ENCODE measurements at places on chromosomes 1 and 21.

DNA sequence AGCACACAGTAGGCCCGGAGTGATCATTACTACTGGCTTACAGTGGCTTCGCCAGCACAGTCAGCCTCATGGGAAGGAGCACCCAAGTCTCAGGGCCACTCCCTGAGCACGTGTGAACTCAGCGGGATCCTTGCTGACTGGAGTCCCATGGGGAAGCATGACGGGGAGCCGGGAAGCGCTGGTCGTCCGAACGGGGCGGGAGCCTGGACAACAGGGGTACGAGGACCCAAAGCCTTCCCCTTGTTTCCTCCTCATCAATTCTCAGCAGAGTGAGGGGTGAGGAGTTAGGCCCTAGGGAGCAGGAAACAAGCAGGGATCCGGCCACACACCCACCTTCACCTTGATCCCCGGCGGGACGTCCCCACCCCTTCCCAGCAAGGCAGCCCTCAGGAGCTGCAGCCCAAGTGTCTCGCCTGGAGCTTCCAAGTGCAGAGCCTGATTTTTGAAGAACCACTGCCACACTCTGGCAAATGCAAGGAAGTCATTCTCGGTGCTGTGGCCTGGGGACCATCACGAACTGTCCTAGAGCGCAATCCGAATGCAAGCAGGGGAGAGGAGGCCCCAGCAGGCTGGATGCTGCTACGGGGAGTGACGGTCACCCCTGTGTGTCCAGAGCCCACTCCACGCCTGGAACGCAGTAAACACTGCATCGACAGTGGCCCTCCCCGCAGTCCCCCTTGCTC is 35.5 kb downstream of the TOMM20 start:
- no peak for DNase-seq

- no peak for DNase-seq
These were observed 77.4 kb downstream of the RUNX1 start for GRCh38 chr21:34971656-34972055.

GRCh38 chr1:172467446-172467845 is 23.6 kb upstream of the PIGC start:
- no peak for DNase-seq

- DNase-seq = peak; percentile 42
These were observed 90.6 kb downstream of the SGIP1 start for GRCh38 chr1:66624412-66625060.

GRCh38 chr1:223007935-223008334 is 135.1 kb downstream of the TLR5 start:
- no peak for DNase-seq

DNA sequence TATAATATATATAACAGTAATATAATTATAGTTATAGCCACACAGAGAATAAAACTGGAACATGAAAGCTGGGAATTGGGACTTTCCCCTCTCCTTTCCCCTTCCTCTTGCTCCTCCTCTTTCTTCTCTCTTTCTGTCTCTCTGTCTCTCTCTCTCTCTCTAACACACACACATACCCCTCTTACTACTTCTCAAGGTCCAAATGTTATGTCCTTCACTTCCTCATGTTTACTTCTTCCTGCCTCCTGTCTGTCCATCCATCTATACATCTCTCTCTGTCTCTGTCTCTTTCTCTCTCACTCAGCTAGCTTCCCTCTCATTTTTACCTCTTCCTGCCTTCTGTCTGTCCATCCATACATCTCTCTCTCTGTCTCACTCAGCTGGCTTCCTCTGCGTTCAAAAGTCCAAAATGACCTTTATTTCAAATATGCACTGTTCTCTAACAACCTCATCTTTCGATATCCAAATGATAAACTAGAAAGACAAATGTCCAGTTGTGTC is 261.1 kb downstream of the SIPA1L2 start:
- no peak for DNase-seq

- no peak for DNase-seq
These were observed 114.2 kb downstream of the DAB1 start for GRCh38 chr1:57309630-57310029.

Data from SJSA1 (cell line).